Stimulated activated CD4-positive, alpha-beta T cell treated with anti-CD3 and anti-CD28 coated beads, Interleukin-1b, Interleukin-23, amount 100 ng/mL, for 48 hours (primary cell): ENCODE measurements at places on chromosomes 16 and 17.

- DNase-seq = peak; percentile 73
Measured at GRCh38 chr17:74852237-74853047, 7.2 kb downstream of the GRIN2C start.

GRCh38 chr16:4859900-4860255, 12.6 kb downstream of the UBN1 start:
- no peak for DNase-seq

DNA sequence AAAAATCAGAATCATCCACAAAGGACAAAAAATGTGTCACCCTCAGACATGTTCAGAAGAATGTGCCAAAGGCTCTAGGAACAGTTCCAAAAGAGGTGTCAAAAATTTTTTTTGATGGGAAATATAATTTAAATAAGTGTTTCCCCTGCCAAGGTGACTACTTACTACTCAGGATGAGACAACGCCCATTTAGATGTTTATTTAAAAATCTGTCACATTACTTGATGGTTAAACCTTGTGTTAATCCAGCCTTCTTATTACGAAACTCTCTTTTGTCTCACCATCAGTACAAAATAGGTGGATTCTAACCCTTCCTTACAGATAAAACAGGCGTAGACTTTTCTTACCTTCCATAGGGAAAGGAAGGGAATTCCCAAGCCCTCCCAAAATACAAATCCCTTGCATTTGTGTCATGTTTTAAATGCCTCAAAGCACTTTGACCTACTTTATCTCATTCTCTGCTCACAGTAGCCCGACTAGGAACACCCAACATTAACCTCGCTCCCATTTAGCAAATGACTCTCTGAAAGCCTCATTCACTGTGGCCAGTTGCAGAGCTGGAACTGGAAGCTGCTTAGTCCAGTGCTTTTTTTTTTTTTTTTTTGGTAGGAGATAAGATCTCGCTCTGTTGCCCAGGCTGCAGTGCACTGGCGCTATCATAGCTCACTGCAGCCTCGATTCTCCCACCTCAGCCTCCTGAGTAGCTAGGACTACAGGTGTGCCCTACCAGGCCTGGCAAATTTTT, 5.8 kb upstream of the GNA13 start:
- DNase-seq = no peak

DNA sequence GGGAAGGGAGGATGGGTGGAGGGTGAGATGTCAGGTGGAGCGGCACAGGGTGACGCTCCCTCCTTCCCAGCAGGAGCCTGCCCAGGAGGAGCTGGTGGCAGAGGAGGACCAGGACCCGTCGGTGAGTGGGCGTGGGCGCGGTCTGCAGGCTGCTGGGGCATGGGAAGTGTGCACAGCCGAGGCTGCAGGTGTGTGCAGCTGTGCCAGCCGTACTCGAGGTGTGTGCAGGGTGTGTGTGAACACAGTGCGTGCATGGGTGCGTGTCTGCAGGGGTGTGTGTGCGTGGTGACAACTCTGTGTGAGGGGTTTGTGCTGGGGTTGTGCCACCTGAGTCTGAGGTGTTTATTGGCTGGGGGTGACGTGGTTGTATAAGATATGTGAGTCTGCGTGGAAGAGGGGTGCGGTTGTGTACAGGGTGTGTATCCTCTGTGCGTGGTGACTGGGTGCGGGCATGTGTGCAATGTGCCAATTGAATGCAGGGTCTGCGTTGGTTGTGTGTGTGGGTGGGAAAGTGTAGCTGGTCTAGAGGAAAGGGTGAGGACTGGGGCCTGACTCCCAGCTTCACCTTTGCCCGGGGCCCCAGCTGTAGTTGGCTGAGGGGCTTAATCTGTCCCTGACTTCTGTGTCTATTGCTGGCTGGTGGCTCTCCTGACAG, 670 bp downstream of the TNFSF12 start:
- peak; percentile 24 for DNase-seq

DNA sequence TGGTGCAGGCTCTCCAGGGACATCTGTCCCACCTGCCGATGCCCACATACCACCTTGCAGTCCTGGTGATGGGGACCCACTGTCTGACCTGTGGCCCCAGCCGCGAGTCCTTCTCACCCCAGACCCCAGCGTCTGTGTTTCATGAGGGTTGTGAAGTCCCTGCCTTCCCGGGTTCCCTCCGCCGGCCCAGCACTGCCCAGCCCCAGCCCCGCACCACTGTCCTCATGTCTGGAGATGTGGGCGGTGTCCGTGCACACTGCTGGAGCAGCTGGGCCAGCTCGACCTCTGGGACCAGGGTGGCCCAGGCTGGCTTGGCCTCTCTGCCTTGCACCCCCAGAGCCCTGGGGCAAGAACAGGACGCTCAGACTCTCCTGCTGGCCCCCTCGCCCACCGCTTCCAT, 199.5 kb upstream of the CIBAR2 start:
- DNase-seq = no peak

DNA sequence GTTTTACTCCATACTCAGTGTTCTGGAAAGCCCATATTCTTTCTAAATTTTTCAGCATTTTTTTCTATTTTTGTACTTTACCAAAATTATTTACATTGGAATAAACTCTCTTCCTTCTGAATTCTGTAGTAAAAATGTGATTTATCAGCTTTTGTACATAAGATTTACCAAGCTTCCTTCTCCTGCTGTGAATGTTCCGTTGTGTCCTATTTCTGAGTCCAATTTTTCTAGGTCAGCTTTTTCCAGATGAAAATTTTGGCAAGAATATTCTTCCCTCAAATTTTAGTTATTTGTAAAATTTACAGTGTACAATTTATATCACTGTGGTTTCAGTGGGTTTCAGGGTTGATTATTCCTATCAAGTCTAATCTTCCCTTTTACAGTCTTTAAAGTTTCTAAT, 27.5 kb downstream of the ASPA start:
- DNase-seq = no peak

DNA sequence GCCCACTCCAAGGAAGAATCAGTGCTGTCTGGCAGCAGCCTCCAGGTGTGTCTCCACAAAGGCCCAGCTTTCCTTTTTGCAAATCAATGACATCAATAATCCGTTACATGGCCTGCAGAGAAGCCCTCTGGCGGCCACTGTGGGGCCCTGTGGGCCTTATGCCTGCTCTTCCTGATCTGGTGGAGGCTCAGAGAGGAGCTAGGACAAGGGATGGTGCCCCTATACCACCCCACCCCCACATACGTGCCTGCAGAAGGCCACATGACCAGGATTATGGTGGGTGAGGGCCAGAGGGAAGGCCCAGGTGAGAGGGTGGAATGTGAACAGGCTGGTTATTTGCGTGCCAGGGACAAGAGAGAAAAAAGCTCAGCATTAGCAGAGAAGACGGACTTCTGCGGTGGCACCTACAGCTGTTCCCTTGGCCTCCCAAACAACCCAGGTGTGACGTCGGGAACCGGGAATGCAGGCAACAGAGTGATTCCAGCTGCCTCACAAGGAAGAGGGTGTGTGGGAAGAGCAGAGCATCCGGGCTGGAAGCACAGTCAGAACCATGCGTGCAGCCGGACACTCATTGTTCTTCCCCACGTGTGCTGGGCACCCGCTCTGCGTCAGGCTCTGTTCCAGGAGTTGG, 22.5 kb downstream of the EIF4A3 start:
- no peak for DNase-seq

DNA sequence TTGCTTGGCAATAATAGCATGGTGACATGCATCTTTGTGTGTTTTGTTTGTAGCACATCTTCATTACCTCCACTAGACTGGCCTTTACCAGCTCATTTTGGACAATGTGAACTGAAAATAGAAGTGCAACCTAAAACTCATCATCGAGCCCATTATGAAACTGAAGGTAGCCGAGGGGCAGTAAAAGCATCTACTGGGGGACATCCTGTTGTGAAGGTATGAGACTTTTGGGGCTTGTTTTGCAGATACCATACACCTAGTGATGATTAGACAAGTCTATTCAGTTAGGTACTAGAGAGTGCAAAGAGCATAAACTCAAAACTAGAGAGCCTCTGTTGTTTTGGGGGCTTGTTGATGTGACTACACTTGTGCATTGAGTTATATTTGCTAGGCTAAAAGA, 41.2 kb downstream of the NFATC3 start:
- no peak for DNase-seq

DNA sequence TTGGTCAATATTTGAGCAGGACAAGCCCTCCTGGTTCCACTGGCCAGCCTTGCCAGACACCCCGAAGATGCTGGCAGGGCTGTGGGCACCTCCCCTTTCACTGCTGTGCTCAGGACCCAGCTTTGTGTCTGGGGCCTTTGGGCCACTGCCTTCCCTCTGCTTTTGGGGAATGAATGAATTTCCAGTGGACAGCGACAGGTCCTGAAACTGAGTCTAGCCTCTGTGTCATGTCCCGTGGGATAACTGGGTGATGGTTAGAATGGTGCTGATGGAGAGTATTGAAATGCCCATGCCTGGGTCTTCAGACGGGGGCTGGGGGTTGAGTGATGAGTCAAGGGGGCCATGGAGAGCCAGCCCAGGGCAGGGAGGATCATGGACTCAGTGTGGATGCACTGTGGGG, 135.8 kb downstream of the FOXL1 start:
- DNase-seq = no peak

GRCh38 chr16:7419441-7419840, 86.8 kb downstream of the RBFOX1 start:
- no peak for DNase-seq

- no peak for DNase-seq
Measured at GRCh38 chr16:64206862-64207261, 915.0 kb downstream of the CDH11 start.

DNA sequence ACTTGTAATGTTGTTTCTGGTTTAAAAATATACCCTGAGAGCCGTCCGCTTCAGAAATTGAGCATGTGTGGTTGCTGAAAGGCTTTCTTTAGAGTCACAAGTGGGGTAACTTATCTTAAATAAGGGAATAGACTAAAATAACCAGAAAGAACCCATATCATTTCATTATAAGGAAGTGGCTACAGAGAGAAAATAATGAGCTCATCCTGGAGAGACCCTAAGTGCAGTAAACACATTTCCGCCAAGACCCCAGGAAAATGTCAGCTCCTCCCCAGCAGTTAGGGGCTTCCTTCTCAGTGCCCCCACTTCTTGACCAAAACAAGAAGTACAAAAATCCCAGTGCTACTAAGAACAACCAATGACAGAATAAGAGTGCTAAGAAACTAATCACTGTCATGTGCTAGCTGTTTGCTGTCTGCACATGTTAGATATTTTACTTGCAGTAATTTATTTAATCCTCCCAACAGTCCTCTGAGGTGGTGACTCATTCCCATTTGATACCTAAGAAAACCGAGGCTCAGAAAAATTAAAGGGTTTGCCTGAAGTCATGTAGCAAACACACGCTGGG, 83.5 kb downstream of the CDYL2 start:
- no peak for DNase-seq

DNA sequence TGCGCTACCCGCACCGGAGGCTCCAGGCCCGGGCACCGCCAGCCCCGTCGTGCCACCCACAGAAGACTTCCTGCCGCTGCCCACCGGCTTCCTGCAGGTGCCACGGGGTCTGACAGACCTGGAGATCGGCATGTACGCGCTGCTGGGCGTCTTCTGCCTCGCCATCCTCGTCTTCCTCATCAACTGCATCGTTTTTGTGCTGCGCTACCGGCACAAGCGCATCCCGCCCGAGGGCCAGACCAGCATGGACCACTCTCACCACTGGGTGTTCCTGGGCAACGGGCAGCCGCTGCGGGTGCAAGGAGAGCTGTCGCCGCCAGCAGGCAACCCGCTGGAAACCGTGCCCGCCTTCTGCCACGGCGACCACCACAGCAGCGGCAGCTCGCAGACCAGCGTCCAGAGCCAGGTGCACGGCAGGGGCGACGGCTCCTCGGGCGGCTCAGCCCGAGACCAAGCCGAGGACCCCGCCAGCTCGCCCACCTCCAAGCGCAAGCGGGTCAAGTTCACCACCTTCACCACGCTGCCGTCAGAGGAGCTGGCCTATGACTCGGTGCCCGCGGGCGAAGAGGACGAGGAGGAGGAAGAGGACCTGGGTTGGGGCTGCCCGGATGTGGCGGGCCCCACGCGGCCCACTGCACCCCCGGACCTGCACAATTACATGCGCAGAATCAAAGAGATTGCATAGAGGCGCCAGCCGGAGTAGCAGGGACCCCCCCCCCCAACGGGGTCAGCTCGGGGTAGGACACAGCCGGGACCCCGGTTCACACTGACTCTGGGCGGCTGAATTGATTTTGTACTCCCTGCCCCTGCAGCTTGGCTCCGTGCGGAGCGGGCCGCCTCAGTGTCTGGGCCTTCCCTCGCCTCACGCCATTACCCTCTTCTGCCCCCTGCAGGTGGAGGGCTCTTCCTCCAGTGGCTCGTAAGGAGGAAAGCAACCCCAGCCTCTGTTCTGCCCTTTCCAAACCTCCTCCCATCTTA, 58.5 kb downstream of the TMEM132E start:
- peak; percentile 79 for DNase-seq

- no peak for DNase-seq
Measured at GRCh38 chr17:42409523-42410318, 13.3 kb downstream of the CAVIN1 start.

GRCh38 chr16:28875134-28876018, 2.9 kb upstream of the ATP2A1 start:
- no peak for DNase-seq

DNA sequence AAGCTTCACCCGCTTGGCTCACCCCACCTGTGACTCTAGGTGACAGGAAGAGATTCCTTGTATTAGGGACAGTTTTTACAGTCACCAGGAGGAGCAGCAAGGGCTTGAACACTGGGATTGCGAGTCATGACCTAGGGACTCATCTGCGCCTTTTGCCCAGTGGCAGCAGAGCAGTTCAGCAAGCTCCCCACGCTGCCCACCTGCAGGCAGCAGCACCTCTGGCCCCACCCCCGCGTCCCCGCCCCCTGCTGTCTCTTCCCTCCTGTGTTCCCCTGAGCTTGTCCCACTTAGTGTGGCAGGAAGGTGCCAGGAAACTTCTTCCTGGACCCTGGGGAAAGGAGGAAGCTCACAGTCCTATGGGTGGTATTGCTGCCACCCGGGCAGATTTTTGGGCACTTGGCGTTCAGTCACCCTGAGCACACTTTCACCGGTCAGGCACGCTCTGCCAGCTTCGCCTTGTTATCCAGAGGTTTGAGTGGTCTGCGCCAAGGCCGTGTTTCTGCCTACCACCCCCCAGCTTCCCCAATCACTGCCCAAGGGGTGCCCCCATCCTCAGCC, 8.7 kb downstream of the MMP15 start:
- no peak for DNase-seq

DNA sequence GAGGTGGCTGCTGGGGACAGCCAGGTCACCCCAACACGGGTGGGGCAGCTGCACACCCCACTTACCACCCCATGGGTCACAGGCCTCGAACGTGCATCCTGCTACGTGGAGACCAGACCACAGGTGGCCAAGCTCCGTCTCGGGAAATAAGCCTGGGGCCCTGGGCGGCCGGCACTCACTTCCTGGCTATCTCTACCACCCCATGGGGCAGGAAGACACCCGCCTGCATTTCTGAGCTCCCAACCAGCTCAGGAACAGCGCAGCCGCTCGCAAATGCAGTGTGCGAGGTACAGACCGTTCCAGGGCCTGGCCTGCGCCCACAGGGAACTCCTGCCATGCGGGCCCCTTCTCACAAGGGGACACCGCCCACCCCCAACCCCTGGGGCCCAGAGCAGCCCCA, 4.9 kb upstream of the GNG13 start:
- DNase-seq = no peak

DNA sequence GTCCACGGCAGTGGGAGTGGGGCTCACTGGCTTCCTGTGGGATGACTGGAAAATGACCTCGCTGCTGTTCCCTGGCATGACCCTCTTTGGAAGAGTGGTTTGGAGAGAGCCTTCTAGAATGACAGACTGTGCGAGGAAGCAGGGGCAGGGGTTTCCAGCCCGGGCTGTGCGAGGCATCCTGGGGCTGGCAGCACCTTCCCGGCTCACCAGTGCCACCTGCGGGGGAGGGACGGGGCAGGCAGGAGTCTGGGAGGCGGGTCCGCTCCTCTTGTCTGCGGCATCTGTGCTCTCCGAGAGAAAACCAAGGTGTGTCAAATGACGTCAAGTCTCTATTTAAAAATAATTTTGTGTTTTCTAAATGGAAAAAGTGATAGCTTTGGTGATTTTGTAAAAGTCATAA, 7.8 kb upstream of the RNF213 start:
- DNase-seq = peak; percentile 90
